ENCODE measurements at places on chromosomes 7 and 10.

DNA sequence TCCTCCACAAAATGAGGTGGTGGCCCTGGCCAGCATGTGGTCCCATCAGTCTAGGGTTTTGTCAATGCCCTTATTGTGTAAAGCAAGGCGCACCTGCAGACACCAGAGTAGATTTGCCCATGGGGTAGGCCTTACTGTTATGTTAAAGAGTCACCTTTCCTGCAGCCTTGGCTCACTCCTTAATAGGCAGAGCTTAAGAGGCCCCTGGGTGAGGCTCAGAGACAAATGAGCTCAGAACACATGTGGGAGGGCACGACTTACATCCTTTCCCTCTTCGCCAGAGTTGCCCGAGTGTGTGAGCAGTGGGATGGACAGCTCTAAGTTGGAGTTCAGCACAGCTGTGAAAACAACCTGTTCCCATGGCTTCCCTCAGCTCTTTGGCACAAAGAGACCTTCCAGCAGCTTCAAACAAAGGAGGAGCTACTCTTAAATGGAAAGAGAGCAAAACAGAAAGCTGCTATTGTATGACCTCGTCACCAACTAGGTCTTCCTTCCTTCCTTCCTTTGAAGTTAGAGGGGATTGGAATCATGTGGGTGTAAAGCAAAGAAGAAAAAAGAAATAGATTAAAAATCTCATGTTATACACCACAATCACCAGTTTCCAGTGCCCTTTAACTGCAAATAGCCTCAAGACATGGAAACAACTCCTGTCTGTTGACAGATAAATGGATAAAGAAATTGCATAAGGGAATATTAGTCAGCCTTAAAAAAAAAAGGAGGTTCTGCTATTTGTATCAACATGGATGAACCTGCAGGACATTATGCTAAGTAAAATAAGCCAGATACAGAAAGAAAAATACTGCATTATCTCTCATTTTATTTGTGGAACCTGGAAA, 11.9 kb upstream of the XPNPEP1 start:
- peak; percentile 31 for DNase-seq

DNA sequence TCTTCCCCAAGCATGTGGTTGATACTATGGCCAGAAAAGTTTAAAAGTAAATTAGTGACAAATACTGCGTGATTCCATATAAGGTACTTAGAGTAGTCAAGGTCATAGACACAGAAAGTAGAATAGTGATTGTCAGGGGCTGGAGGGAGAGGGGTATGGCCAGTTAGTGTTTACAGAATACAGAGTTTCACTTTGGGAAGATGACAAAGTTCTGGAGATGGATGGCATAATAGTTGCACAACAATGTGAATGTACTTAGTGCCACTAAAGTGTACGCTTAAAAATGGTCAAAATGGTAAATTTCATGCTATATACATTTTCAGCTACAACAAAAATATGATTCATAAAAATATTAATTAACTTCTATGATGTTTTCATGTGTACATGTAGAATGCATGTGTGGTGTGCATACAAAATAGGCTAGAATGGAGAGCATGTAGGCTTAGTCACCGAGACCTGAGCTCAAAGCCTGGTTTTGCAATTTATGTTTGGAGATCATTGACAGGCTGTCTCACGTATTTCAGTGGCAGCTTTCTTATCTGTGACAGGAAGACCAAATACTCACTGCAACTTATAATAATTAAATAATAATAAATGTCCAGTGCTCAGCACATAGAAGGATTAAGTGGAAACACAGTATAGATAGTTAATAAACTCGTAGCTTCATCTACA, 625.6 kb downstream of the SUGCT start:
- no peak for DNase-seq

DNA sequence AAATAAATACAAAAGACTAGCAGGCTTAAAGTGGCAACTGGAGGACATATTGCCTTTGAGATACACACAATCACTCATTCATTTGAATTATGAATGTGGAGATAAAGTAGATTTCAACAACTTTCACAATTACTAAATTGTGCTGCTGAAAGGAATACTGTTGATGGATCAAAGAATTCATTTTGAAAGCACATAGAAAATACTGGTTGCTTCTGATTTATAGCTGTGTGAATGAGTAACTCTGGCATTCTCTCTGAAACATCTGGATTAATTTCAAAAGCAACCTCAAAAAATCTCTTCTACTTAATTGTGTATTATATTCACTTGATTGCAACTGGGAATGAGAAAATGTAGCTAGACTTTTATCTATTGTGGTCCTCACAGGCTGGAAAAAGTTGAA, 397.6 kb downstream of the THSD7A start:
- DNase-seq = peak; percentile 60

DNA sequence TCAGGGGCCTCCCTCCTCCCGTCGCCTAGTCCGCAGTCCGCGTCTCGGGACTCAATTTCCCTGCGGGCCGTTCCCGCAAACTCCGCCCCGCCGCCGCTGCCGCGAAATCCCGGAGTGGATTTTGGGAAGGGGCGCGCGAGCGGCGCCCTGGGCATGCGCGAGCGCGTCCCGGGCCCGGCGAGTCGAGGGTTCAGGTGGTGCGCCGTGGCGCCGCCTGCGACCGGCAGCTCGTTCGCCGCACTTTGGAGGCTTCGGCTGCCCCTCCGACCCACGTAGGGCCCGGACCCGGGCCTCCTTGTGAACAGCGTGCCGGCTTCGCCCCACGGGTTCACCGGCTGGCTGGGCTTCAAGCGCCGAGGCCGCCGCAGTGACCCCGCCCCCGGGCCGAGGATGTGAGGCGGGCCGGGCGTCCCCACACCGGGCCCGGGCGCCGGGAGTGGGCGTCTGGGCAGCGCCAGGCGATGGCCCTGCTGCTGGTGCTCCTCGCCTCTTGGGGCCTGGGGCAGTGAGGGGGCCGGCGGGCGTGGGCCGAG, at the start of gene PLEKHA8:
TSS of gene PLEKHA8 (plus strand) at position 197 of the 533 bp plus-strand sequence. CDS start 351 bp downstream, outside the sequence.
- DNase-seq = peak; percentile 83

DNA sequence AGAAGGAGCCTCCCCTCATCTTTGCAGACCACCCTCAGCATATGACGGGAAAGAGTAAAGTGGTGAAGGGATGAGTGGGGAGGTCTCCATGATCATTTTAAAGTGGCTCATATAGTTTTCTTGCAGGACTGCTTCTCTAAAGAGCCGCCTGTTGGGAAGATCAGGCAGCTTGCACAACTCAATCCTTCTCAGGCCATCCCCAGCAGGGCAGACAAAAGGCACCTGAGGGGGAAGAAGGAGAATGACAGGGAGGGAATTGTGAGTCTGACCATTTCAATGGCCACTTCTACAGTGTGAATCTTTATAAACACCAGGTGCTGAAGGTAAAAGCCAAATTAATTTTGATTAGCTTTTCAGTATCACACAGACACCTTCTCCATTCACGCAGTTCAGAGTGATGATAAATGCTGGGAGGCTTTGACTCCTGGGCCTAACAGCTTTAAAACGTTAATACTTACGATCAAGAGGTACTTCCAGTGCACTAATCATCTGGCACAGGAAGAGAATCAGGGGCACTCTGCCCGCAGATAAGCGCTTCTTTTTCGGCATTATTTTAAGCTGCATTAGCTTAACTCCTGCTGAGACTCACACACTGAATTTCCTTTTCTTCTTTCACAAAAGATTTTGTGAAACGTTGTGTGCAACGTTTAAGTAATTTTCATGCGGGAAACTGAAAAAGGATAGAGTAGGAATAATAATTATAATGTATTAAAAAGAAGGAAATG, 109.5 kb upstream of the LAMB4 start:
- DNase-seq = no peak

DNA sequence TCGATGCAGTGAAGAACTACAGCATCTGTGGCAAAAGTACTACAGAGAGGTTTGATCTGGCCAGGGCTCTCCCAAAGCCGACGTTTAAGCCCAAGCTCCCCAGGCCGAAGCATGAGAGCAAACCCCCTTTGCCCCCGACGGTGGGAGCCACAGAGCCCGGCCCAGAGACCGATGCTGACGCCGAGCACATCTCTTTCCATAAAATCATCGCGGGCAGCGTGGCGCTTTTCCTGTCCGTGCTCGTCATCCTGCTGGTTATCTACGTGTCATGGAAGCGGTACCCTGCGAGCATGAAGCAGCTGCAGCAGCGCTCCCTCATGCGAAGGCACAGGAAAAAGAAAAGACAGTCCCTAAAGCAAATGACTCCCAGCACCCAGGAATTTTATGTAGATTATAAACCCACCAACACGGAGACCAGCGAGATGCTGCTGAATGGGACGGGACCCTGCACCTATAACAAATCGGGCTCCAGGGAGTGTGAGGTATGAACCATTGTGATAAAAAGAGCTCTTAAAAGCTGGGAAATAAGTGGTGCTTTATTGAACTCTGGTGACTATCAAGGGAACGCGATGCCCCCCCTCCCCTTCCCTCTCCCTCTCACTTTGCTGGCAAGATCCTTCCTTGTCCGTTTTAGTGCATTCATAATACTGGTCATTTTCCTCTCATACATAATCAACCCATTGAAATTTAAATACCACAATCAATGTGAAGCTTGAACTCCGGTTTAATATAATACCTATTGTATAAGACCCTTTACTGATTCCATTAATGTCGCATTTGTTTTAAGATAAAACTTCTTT, 2.3 kb downstream of the LRRTM3 start:
- peak; percentile 46 for DNase-seq

GRCh38 chr10:24209946-24210491, 1.1 kb downstream of the KIAA1217 start:
- DNase-seq = peak; percentile 75

DNA sequence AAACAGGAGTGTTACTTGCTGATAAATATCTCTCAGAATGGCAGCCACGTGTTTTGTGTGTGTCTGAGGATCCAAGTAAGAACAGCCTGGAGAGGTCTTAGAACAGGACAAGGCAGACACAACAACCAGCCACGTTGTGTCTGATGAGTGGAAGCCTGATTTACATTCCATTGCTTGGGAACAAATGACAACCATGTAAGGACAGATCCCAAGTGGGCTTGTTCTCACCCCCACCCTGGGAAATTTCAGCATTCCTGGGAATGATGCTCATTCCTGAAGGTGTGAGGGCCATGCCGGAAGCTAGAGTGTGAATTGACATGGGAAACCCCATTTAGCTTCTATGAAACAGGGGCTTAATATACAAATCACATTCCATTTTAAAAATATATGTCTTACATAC, 35.9 kb downstream of the IL6 start:
- no peak for DNase-seq

GRCh38 chr10:11036424-11037011, 18.8 kb downstream of the CELF2 start:
- peak; percentile 62 for DNase-seq

GRCh38 chr7:66163186-66163610, 41.9 kb upstream of the TPST1 start:
- no peak for DNase-seq

GRCh38 chr7:73918926-73919693, 58.2 kb downstream of the TMEM270 start:
- no peak for DNase-seq

- DNase-seq = peak; percentile 86
Measured at GRCh38 chr10:88820748-88821401, 18.3 kb downstream of the LIPM start.

- DNase-seq = no peak
Measured at GRCh38 chr10:1418031-1418550, 319.2 kb downstream of the ADARB2 start.

GRCh38 chr10:90148116-90148855, 446.9 kb downstream of the KIF20B start:
- peak; percentile 75 for DNase-seq

DNA sequence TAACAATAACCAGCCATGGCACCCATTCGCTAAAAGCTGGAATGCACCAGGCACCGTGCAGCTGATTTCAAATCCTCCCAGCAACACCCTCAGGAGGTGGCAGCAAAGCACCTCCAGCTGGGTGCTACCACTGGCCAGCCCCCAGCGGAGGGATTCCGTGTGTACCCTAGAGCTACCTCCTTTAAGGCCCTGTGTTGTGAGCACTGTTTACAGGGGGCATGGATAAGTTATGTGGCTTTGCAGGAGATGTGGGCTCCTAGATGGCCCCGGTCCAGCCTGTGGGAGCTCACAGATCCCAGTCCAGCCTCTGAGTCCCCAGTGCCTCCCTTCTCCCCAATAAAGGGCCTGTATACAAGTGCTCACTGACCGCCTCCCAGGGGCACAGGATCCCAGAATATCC, 27.1 kb downstream of the TNRC18 start:
- no peak for DNase-seq

DNA sequence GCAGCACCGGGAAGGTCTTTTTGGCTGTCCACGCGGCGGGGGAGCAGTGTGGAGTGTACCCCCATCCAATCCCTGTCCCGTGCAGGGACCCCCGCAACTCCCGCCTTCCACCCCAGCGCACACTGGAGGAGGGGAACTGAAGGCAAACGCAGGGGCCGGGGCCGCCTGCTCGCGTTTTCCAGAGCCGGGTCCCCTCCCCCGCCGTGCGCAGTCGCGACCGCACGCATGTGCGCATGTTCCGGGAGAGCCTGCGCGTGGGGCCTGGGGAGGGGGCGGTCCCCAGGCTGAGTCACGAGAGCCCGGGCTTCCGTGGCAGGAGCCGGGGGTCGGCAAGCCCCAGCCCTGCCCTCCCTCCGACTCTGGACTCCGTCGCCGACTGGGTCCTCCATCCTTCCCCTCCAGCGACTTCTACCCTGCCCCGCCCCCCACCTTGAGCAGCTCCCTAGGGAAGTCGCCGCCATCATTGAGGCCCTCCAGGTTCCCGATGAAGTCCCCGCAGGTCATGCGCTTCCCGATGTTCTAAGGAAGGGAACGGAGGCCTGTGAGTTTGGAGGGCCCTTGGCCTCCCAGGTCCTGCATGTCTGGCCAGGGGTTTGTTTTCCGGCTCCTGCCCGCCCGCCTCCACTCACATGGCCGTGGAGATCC, 8.0 kb downstream of the PSD start:
- peak; percentile 44 for DNase-seq

DNA sequence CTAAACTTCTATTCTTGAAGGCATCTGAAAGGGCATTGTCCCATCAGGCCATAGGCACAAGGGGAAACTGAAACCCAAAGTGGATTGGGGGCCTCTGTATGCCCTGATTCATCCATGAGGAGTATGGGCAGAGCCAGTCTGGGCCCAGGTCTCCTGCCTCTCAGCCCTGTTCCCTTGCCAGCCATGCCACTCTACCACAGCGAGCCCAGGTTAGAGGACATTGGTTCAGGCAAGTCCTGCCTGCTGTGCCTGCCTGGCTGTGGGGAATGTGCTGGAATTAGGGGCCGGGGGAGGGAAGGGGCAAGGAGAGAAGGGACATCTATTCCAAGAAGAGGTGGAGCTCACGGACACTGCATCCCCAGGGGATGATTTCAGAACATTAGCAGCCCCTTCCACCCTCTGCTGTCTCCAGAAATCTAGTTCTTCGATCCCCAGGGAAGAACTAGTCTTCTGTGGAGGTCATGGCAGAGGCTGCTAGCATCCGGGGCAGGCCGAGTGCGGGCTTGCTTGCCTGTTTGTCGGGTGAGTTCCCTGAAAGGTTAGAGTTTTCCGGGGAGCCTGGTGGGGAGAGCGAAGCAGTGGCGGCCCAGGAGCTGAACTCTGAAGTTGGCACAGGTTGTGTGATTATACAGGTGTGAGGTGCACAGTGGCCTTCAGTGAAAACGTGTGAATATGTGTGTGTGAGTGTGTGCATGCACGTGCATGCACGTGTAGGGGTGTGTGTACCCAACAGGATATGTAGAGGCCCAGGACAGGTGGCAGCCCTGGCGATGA, 37.8 kb downstream of the TBATA start:
- DNase-seq = no peak

- no peak for DNase-seq
Measured at GRCh38 chr7:21806388-21806787, 139.3 kb downstream of the CDCA7L start.

GRCh38 chr7:137846549-137846826, 286 bp downstream of the DGKI start:
- DNase-seq = no peak

- peak; percentile 8 for DNase-seq
Measured at GRCh38 chr10:117926491-117926890, 120.2 kb downstream of the RAB11FIP2 start.

GRCh38 chr7:43071604-43072003, 40.8 kb upstream of the HECW1 start:
- no peak for DNase-seq
